ENCODE measurements at places on chromosomes 7 and 10.
A peak's percentile ranks its signal among the peaks of the same experiment; 100 is the strongest.

DNA sequence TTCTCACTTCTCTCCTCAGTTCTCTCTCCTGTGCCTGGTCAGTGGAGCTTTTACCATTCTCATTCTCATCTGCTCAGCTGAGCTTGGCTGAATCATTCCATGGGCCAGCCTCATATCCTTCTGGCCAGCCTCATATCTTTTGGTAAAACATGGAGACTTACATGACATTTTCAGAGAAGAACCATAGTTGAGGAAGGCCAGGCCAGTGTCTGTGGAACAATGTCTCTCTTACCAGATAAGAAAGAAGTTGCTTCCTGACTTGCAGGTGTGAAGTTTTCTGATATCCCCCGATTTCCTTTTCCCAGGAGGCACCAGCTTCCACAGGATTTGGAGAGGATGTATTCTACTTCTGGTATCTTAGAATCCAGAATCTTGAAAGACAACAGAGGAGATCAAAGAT lies 24.7 kb downstream of the ST7 start:
- DNase-seq, result no peak

DNA sequence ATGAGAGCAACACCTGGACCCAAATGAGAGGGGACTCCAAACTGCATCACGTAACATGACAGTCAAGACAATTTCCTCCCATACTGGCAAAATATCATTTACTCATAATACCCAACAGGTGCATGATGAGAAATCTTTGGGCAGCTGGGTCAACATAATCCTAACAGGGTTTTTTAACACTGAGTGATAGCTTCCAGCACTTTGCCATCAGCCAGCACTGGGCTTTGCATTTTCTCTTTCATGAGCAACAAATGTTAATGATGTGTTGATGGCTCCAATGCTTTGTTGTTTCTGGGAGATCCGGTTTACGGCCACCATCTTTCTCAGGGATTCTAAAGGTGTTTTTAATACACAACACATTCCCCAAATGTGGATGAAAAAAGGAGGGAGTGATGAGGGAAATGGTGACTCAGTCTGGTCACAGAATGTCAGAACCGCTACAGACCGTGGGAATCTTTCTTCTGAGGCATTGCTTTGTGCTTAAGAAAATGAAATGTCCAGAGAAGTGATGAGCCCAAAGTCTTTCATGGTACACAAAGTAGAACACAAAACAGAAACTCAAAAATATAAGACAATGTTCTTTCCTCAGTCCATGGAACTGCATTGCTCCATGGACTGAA lies 705.7 kb upstream of the IGFBP3 start:
- DNase-seq, result no peak

DNA sequence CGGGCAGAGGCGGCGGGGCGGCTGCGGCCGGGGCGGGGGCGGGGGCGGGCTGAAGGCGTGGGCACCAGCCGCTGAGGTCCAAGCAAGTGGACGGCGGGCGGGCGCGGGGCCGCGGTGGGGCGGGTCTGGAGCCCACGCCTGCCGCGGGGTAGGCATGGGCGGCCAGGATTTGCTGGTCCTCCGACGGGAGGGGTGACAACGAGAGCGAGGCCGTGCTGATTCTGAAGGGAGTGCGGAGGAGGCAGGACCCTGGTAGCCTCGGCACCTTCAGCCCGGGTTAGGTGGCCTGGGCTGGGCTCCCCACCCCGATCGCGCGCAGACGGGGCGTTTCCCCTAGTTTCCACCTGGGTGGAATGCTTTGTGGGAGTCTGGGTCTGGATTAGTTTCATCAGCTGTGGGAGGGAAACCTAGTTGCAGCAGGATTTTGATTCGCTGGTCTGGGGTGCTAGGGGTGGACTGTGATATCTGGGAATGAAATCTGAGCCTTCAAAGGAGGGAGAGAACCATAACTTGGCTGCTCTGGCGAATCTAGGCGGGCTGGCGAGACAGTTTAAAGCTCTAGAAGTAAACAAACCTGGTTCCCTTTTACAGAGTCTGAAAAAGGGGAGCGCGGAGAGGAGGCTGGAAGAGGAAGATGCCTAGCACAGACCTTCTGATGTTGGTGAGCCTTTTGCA lies 609 bp downstream of the SGPL1 start:
- peak; percentile 78 for DNase-seq

DNA sequence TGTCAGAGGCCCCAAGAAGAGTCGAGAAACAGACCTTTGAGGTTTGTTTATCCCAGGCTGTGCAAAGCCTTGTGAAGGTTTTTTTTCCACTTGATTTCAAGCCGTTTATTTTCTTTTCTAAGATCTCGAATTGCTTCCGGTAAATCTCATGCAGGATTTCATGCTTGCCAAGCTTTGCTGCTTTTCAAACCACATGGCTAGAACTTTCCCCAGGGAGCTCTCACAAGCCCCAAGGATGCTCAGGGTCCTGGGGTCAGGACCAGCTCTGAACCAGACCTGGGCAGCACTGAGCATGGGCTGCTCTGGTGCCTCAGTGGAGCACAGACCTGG lies 48.0 kb upstream of the AQP1 start:
- DNase-seq, result no peak

Measured in renal cortex interstitium (tissue), 15 donors.